ENCODE measurements at places on chromosomes 11 and 22. TPM values are rescaled to one million over a fixed set of nuclear protein-coding genes. Genes with fewer than 3 reads are reported as not detected.

FAT3 gene
- 0.39 TPM for polyA plus RNA-seq

HEPHL1 gene
- polyA plus RNA-seq, result 0.03 TPM

TMEM109 gene
- 145 TPM for polyA plus RNA-seq

PRDM11 gene
- 8.7 TPM for polyA plus RNA-seq

KCNK4 gene
- polyA plus RNA-seq, result not detected

APOL4 gene
- 5.6 TPM for polyA plus RNA-seq

PRODH gene
- 0.69 TPM for polyA plus RNA-seq
